ENCODE measurements at places on chromosomes 1 and 21. TPM values are rescaled to one million over a fixed set of nuclear protein-coding genes. Genes with fewer than 3 reads are reported as not detected.

The SLC16A4 gene
- total RNA-seq: 2.6 TPM

The TMEM81 gene
- 2.5 TPM for total RNA-seq

The KRTAP20-1 gene
- not detected for total RNA-seq

The SIM2 gene
- not detected for total RNA-seq

The RPE65 gene
- total RNA-seq: not detected

The ACTN2 gene
- total RNA-seq: 2,525 TPM

The MFAP2 gene
- 4.8 TPM for total RNA-seq

The GUCA2A gene
- not detected for total RNA-seq

The GNG4 gene
- total RNA-seq: not detected
